T1000 (cell line): ENCODE measurements at places on chromosomes 3 and 15.

DNA sequence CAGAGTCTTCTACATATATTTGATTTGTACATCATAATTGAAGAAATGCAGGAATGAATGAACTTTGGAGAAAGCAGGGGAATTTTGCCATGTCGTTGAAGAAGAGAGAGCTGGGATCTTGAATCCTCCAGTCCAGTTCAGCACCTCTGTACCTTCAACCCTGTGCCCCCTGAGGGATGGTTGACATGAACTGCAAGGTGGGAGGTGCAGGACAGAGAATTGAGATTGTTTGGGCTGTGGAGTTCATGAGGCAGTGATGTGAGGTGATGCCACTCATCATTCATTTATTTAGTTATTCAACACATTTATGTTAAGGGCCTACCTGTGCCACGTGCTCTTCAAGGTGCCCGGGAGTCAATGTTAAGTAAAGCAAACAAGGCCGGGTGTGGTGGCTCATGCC is 104.6 kb downstream of the ARNT2 start:
- no peak for DNase-seq

DNA sequence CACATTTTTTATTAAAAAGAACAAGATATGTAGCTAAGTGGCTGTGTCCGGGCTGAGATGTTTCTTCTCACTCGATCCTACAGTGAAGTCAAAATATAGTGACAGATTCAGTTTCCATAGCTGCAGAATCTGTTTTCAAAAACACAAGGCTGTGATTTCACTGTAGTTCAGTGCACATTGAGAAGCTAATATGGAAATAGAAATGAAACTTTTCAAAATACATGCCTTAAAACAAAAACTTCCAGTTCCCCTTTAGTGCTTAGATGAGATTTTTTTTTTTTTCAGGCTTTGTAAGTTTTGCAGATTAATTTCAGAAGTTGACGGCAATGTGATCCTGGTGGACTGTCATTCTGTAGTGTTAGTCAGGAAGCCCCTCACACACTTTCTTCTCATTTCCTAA is 23.8 kb upstream of the TRAK1 start:
- DNase-seq, result no peak

- DNase-seq, result no peak
Measured at GRCh38 chr3:185423178-185423577, 60.2 kb downstream of the MAP3K13 start.

DNA sequence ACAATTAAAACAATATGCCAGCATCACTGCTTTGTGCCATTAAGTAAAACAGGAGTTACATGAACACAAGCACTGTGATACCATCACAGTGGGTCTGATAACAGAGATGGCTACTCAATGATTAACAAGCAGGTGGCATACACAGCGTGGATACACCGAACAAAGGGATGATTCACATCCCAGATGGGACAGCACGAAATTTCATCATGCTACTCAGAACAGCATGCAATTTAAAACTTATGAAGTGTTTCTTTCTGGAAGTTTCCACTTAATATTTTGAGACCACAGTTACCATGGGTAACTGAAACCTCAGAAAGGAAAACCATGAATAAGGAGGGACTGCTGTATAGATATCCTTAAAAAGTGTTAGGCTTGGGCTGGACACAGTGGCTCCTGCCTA is 44.5 kb downstream of the SLC24A1 start:
- DNase-seq, result no peak

DNA sequence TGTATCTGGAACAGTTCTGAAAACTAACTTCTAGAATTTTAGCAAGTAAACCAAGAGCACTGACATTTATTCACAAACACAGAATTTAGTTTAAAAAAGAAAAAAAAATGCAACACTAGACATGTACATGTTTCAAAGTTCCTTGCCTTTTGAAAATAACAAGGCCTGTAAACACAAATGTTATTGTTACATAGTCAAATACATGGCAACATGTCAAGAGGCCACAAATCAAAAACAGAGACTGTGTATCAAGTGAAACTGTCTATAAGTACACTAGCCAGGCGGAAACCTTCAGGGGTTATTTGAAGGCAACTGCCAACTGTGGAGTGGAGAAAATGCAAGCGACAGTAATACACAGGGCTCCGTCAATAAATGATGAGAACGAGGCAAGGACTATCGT is 547.6 kb downstream of the FOXP1 start:
- no peak for DNase-seq
